ENCODE measurements at places on chromosomes 7 and 10.

DNA sequence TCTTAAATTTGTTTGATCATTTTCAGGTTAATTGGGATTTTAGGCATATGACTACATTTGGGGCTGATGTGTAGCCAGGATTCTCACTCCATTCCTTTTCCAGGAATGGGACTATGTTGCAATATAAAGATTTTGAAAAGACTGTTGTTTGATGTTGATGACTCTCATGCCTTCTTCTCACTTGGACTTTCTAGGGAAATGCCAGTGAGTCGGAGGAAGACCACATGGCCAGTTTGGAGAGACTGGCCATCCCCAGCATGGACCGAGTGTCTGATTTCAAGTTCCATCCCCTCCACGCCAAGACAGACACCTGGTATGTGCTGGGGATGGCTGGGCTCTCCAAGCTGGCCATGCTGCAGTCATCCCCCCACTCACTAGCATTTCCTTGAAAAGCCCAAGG, 5.5 kb downstream of the IGFBP3 start:
- no peak for DNase-seq

DNA sequence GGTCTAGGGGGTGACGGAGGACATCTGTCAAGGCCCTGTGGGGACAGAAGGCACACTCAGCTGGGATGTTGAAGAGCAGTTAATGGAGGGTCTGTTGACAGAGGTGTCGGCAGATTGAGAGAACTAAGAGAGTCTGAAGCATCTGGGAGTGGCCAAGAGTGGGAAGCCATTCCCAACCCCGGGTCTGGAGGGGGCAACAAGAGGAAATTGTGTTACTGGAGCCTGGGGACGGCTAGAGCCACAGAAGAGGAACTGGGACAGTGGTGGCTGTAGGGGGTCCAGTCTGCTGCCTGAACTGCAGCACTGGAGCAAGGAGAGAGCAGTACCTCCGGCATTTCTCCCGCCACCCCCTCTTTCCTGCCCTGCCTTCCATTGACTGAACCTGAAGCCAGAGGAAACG, 136.6 kb downstream of the CHN2 start:
- no peak for DNase-seq

DNA sequence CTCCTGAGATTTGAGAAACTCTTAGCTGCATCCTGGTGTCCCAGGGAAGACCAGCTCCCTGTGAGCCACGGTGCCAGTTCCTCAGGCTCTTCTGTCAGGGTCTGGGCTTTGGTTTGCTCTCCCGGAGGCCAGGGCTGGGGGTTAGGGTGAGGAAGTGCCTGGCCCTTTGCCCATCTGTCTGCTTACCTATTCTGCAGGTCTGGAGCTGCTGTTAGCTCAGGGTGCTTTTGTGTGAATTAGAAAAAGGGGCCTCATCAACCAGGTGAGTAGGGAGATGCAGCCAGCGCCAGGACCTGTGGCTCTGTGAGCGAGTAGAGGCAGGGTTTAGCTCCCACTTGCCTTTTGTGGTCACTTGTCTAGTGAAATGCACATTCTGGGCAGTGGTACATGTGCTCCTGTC, 109.4 kb downstream of the DOCK1 start:
- DNase-seq = no peak

DNA sequence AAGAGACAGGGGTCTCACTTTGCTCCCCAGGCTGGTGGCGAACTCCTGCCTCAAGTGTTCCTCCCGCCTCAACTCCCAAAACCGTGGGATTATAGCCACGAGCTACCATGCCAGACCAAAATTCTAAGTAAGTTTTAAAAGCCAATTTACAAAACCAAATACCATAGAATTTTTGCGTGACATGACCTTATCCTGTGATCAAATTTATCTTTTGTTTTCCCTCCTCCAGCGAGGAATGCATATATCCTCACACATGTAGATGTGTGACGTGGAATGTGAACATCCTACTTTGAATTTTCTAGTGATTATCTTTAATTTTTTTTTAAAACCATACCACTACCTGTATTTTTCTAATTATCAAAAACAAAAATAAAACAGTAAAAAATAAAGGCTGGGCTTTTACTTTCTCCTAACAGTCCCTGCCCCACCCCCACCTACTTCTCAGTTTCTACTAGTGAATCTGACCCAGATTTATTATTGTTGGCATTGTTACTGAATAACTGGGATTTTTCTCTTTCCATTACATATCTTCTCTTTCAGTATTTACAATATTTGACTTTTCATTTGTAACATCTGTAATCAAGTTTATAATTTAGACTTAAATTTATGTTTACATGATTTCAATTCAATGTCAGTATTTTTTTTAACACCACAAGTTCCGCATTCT, 26.0 kb downstream of the CYTH3 start:
- no peak for DNase-seq

DNA sequence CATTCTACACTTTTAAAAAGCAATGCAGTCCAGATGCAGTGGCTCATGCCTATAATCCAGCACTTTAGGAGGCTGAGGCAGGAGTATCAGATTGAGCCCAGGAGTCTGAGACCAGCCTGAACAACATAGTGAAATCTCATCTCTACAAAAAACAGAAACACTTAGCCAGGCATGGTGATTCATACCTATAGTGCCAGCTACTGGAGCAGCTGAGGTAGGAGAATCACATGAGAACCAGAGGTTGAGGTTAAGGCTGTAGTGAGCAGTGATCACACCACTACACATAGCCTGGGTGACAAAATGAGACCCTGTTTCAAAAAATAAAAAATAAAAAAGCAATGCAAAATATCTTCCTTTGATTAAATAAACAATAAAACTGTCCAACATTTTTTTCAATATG, 205.2 kb downstream of the GRM8 start:
- no peak for DNase-seq

GRCh38 chr10:61071580-61071979, 127.6 kb upstream of the RHOBTB1 start:
- no peak for DNase-seq

- no peak for DNase-seq
These were observed 261.8 kb upstream of the KLF6 start for GRCh38 chr10:4046712-4047354.

DNA sequence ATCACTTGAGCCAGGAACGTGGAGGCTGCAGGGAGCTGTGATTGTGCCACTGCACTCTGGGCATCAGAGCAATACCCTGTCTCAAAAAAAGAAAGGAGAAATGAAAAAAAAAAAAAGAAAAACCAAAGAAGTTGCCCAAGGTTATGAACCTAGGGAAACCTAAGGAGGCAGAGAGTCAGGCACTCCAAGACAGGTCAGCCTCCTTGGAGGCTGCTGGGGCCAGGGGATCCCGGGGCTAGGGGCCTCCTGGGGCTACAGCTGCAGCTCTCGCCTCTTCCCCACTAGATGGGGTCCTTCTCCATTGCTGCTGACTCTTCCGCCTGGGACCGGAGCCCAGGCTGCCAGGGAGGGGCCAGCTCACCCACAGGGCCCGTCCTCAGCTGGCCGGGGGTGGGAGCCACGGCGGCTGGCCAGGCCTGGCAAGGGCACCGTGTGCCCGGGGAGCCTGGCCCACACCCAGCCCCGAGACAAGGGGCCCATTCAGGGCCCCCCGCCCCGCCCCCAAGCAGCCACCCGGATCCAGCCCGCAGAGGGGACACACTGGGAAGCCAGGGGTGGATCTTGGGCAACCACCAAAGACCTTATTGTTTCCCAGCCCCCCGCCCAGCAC, 1.7 kb upstream of the SPACDR start:
- no peak for DNase-seq

- no peak for DNase-seq
These were observed 32.9 kb upstream of the PCBD1 start for GRCh38 chr10:70921285-70921684.

- no peak for DNase-seq
These were observed 46.8 kb upstream of the CD36 start for GRCh38 chr7:80591654-80592053.

DNA sequence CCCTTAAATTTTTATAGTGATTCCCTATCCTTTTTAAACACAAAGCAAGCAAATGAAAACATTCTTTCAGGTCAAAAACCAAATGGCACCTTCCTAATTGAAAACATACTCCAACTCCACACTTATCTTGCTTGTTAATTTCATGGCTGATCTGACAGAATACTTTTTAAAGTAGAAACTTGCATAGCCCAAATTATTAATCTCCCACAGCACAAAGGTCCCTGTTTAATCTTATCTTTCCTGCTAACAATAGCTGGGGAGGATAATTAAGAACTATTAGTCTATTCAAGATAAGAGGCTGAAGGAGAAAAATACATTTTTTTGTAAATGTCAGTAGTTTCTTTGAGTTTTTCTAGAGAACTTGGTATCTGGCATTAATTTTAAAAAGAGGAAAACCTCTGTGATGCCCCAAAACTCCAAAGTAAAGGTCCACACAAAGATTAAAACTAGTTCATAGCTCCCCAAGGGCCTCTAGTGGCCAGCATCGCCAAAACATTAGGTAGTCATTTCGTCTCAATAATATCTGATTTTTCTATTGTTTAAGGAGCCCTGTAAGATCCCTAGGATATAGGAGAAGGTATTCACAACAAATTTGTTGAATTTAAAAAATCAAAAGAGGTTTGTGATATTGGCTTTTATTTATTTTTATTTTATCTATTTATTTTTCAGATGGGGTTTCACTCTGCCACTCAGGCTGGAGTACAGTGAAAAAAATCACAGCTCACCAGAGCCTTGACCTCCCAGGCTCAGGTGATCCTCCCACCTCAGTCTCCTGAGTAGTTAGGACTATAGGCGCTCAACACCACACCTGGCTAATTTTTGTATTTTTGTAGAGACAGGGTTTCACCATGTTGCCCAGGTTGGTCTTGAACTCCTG, 14.7 kb downstream of the CDNF start:
- DNase-seq = no peak

DNA sequence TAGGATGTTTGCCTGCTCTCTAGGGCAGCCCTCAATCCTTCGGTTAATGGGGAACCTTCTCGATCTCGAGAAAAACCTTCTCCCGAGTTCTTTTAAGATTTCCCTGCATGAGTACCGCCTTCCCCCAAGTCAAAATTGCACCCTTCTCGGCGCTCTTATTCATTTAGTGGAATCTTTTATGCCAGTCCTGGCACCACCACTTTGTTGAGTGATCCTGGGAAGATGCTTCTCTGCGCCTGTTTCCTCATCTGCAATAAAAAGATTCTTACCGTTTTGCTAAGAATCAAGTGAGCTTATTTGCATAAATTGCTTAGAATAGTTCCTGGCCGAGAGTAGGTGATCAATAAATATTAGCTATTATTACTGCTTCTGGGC, 697 bp downstream of the ARPC1A start:
- no peak for DNase-seq

DNA sequence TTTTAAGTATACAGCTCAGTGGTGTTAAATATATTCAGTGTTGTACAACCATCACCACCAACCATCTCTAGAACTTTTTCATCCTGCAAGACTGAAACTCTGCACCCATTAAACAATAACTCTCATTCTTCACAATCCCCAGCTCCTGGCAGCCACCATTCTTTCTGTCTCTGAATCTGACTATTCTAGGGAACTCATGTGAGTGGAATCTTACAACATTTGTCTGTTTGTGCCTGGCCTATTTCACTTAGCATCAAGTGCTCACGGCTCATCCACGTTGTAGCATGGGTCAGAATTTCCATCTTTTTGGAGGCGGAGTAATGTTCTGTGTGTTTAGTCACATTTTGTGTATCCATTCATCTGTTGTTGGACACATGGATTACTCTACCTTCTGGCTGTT, 40.8 kb upstream of the PFKFB3 start:
- no peak for DNase-seq

DNA sequence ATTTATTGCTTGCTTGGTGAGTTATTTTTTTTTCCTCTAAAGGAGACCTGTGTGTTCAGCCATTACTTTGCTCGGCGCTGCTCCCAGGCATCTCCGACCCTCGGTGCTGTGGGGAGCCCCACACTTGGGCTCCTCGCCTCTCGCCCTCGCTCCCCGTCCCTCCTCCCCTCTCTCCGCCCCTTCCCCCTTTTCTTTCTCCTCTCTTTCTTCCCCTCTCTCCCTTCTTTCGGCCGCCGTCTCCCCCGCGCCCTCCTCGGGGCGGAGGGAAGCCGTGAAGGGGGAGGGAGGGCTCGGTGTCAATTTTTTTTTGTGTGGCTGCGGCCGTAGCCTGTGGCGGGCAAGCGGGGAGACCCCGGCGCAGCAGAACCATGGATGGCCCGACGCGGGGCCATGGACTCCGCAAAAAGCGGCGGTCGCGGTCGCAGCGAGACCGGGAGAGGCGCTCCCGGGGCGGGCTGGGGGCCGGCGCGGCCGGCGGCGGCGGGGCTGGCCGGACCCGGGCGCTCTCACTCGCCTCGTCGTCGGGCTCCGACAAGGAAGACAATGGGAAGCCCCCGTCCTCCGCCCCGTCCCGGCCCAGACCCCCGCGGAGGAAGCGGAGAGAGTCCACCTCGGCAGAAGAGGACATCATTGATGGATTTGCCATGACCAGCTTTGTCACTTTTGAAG, 1.1 kb downstream of the AUTS2 start:
- DNase-seq = no peak

DNA sequence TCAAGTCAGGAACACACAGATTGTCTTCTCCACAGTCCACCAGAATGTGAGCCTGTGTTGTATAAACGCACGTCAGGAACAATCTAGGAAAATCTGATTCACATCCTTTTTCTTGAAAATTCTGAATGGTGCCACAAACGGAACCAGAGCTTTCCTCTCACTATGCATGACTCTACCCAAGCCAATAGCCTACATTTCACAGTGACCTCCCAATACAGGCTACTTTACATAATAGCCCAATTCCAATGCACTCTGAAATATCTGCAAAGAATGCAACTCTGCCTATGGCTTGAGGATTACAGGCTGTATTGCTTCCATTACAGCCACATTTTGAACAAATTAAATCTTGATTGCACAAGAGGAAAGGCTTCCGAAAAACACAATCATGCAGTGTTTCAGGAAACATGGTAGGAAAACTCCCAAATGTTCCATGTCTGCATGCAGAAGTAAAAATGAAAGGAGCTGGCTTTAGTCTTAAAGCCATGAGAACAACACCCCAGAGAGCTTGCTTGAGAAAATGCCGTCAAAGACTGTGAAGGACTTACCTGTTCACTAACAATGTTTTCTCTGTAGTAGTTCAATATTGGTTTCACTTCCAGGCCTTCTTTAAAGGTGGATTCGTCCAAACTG, 113.9 kb downstream of the ITGA8 start:
- no peak for DNase-seq

- no peak for DNase-seq
These were observed 1.7 kb downstream of the COL28A1 start for GRCh38 chr7:7533831-7534430.

GRCh38 chr10:100814751-100815474, 69.5 kb downstream of the PAX2 start:
- no peak for DNase-seq

- no peak for DNase-seq
These were observed 116.5 kb upstream of the RAB11FIP2 start for GRCh38 chr10:118163217-118163616.

DNA sequence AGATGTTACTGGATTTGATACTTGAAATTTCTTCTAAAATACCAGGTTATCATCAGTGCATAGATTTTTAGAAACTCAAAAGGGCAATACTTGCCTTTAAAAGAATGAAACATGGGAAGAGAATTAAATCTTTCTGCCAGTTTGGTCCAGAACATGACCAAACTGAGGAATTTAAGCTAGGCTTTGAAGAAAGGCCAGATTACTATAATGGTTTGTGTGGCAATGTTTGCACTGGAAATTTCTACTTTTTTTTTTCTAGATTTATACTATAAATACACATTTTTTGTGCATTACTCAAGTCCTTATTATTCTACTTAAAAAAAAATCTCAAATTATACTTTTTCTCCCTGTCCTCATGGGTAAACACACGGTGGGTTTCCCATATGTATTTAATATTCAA, 9.2 kb downstream of the MKX start:
- no peak for DNase-seq

- no peak for DNase-seq
These were observed 32.9 kb downstream of the ABLIM1 start for GRCh38 chr10:114624951-114625780.

- no peak for DNase-seq
These were observed 77.4 kb downstream of the WIPF3 start for GRCh38 chr7:29883462-29884398.
